ENCODE measurements at places on chromosomes 3 and 15.

GRCh38 chr3:115666920-115667737 is 43.8 kb downstream of the GAP43 start:
- DNase-seq = no peak

DNA sequence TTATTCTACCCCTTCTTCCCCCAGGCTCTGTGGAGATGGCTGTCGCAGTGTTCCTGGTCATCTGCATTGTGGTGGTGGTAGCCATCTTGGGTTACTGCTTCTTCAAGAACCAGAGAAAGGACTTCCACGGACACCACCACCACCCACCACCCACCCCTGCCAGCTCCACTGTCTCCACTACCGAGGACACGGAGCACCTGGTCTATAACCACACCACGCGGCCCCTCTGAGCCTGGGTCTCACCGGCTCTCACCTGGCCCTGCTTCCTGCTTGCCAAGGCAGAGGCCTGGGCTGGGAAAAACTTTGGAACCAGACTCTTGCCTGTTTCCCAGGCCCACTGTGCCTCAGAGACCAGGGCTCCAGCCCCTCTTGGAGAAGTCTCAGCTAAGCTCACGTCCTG is 12.9 kb downstream of the SPINT1 start:
- no peak for DNase-seq

GRCh38 chr3:69160525-69160924 is 38.1 kb upstream of the LMOD3 start:
- DNase-seq = no peak

DNA sequence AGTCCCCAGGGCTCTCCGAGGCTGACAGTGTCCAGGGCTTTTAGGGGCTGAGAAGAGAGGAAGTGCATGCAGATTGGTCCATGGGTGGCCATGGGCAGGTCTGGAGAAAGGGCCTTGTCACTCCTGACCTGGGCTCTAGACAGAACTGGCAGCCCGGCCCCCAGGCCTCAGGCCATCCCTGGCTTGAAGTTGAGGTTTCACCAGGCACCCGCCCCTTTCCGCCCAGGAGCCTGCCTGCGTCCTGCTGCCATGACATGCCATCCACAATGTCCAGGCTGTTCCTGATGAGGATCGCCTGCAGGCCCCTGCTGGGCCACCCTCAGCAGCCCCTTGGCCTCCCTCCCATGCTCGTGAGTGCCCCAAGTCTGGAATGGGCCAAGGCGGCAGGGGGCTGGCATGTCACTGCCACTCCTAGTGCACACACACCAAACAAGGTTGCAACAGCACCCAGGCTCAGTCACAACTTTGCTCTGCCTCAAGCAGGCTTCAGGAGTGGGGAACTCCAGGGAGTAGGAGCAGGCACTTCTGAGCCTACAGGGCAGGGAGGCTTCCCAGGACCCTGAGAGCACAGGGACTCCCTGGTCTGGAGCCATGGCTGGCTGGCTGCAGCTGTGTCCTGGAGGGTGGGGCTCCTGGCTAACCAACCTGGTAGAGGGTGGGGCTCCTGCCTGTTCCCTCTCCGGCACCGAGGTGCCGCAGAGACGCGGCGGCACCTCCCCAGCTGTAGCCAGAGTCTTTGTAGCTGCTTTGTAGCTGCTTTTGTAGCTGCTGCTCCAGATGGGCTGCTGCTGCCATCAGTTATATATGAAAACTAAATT is 1457.1 kb upstream of the GBE1 start:
- no peak for DNase-seq

DNA sequence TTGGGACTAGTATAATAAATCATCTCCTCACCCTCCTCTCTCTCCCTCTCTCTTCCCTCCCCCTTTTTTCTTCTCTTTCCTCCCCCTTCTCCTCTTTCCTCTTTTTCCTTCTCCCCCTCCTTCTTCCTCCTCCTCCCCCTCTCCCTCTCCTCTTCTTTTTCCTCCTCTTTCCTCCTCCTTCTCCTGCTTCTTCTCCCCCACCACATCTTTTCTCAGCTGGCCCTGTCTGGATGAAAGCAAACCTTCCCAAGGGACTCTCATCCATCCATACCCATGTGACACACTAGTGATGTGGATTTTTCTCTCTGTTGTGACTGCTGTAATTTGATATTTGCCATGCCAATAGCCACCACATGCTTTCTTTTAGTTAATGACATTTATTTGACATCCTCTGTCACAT is 127.2 kb downstream of the EBLN2 start:
- DNase-seq = no peak

GRCh38 chr3:153277029-153277428 is 115.0 kb downstream of the RAP2B start:
- DNase-seq = no peak

GRCh38 chr3:190340071-190340470 is 17.8 kb upstream of the CLDN1 start:
- DNase-seq = no peak

- no peak for DNase-seq
Measured at GRCh38 chr15:47796830-47797229, 79.5 kb downstream of the SEMA6D start.

DNA sequence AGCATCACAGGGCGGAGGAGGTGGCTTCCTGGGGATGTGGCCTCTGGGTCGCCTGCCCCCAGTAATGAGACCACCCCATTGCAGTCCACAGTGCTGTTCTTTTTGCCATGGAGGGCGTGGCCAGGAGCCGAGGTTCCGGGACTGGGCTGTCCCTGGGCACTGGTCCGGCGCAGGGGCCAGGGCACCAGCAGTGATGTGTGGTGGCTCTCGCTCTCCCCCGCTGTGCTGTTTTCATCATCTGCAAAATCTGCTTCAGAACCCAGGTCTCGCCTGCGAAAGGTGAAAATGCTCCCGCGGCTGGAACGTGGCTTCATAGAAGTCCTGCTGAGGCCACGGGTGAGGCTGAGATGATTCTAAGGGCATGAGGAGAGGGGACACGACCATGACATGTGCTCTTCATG is 45.8 kb downstream of the SCN5A start:
- DNase-seq = no peak

DNA sequence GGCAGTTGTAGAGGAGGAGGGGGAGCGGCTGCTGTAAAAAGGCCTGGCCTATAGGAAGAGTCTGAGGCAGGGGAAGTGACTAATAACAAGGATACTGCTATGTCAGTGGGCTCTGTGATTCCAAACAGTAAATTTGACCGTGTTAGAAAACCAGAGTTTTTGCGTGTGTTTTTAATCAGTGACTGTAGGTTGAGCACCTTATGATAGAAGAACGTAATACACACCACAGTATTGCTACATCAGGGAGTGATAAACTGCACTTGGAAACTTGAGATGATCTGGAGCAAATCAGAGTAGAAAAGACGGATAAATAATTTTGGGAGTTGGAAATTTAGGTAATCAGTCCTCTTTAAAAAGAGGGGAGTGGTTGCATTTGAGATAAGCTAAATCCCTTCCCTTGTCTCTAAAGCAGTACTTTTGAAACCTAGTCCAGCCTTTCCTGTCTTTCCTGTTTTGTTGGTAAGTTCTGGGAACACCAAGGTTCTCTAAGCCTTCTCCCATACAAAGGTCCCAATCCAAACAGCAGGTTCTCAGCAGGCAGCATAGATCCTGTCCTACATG is 130.5 kb upstream of the NR2E3 start:
- DNase-seq = no peak

DNA sequence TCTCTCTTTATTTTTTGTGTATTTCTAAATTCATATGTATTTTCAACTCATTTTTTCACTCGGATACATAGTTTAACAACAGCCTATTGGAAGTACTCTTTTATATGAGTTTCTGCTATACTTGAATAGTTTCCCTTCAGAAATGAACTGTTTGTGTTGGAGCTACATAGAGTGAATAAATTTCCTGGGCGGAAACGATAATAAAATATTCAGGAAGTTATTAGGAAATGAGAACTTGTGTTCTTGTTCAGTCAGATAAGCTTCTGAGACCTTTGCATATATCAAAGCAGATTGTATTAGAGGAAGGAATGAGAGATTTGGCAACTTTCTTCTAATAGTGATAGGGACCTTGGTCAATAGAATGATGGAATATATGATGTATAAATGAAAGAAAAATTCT is 27.3 kb downstream of the NEO1 start:
- no peak for DNase-seq

GRCh38 chr3:47301456-47301855 is 18.7 kb downstream of the KLHL18 start:
- DNase-seq = no peak

DNA sequence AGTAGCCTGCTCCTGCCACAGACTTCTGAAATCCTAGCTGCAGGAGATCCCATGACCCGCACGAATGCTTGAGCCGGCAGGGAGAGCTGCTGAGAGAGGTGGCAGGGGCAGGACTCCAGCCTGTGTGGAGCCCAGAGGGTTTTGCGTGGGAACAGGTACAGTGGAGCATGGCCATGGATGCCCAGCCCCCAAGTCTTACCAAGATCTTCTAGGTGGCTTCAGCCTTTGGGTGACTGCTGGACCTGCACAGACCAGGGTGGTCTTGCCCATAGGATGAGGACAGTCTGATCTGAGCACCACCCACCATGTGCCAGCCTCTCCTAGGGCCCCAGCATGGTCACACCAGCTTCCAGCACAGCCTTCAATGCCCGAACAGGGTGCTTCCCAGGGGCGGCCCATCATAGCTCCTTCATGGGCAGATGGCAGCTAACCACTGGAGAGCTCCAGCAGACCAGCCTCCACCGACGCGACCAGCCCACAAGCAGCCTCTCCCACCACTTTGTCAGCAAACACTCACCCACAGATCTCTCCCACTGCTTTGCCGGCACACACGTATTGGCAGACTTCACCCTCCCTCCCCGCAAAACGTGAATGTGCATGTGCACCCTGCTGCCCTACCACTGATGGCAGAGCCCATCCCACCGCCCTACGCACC is 56.0 kb downstream of the ADAMTS17 start:
- no peak for DNase-seq

DNA sequence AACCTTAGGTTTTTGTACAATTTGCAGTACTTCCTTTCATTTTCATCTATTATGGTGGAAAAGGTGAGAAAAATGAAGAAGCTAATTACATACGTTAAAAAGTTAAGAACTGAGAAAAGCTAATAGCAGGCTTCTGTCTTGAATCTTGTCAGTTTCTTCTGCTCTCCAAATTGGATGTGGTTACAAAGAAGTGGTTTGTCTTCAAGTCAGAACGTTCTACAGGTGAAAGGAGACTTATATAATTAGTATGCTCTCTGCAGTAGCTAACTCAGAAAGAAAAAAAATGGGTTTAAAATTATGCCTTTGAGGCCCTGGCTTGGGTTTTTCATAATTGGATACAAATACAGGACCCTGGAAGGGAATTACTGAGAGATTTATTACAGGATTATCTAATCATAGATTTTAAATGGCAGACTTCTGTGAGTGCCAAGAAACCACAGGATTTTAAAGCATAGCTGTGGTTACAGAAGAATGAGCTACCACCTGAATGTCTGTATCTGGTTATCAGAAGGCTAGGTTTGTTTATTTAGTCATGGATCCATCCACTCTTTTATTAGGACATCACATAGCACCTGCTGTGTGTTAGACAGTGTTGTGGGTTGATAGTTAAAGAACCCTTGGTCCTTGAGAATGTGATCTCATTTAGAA is 528.1 kb upstream of the MCTP2 start:
- DNase-seq = no peak

- no peak for DNase-seq
Measured at GRCh38 chr15:42139596-42139995, 16.8 kb downstream of the PLA2G4F start.

DNA sequence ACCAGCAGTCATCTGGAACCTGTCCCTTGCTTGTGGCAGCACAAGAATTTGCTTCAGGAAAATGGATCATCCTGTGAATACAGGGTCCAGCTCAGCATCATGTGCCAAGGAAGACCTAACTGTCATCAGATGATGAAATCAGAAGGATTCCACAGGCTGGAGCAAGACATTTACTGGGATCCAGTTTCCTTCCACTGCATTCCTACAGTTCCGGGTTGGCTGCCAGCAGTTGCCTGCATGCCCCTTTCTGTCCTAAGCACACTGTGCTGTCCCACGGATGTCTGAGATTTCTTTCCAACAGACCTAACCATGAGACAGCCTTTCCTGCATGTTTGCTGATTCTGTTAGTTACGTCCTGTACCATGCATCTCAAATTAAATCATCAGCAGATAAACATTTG is 140.7 kb downstream of the IMPG2 start:
- DNase-seq = no peak

DNA sequence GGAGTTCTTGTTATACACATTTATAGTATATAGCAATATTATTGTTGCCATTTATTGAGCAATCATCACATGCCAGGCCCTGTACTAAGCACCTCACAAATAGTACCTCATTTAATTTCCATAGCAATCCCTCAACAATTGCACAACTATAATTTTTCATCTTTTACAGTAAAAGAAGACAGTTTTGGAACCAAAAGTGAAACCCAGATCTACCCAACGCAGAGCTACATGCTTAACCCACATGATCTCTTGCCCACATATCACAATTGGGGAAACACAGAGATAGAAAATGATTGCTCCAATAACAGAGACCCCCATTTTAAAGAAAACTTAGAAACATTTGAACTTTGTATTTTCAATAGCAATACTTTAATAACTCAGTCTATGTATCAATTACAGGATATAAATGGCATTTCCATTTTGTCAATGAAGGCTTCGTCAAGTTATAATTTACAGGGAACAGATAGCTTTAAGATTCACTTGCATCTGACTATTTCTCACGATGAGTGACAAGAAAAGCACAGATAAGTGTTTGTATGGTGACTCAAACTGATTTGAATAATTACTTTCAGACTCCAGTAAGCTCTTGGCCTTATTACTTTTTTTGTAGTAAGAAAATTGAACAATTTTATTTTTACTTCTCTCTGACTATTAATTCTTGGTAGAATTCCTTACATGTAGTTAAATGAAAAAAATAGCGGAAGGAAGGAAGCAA is 38.7 kb upstream of the CCDC50 start:
- DNase-seq = no peak

All from stimulated activated CD4-positive, alpha-beta T cell treated with anti-CD3 and anti-CD28 coated beads, TNF-alpha, amount 100 ng/mL, for 48 hours (primary cell).